Thymus (tissue), 14 donors: ENCODE measurements at places on chromosomes 4 and X. TPM values are rescaled to one million over a fixed set of nuclear protein-coding genes. Genes with fewer than 3 reads are reported as not detected.

GPR78 gene
- 0.05 TPM for total RNA-seq

SPANXA1 gene
- total RNA-seq = 0.09 TPM

DNA sequence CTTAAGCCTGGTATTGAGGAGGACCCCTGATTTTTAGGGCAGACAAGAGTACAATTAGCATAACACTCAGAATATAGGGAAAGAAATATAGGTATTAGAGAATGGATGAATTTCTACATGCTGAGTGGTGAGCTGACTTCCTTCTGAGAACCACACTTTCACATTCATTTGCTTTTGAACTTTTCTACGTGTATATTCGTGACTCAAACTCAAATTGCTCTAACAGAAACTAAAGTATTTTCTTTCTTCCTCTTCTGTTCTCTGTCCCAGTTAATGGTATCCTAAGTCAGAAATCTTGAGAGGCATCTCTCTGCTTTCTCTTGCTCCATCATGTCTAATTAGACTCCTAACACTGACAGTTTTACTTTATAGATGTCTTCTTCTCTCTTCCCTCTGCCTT is 103.2 kb upstream of the CITED1 start:
- no peaks in the 10 kb centered on the region for H3K27me3 ChIP-seq
- no peaks in the 10 kb centered on the region for H3K36me3 ChIP-seq
- no peak overlapping the region for H3K4me3 ChIP-seq
- H3K4me1 ChIP-seq = no peaks in the 10 kb centered on the region
- H3K27ac ChIP-seq = no peak overlapping the region

DNA sequence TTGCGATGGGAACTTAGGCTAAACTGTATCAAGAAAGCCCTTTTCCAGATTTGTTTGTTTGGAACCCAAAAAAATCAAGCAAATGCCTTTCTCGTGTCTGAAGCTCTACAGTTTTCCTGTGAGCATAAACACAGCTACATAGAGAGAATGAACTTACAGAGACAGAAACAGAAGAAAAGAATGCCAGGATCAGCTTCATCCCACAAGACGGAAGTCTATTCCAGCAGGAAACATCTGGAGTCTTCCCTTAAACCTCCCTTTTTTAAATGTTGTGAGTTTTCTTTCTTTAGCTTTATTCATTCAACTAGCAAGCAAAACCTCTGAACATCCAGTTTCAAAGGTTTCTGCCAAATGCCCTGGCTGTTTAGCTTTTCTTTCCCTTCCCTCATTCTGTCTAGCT is 32.6 kb upstream of the ZFP42 start:
- no peak for DNase-seq
- H3K36me3 ChIP-seq = no peaks in the 10 kb centered on the region
- H3K27me3 ChIP-seq = no peaks in the 10 kb centered on the region
- H3K4me3 ChIP-seq = no peak overlapping the region
- H3K27ac ChIP-seq = no peak overlapping the region

NPFFR2 gene
- 8.8 TPM for total RNA-seq
